ENCODE measurements at places on chromosomes 12 and 14. TPM values are rescaled to one million over a fixed set of nuclear protein-coding genes. Genes with fewer than 3 reads are reported as not detected.

The B3GNT4 gene
- total RNA-seq: not detected

The TRIM9 gene
- total RNA-seq: 1.1 TPM

The MRPL51 gene
- total RNA-seq: 58.3 TPM

The ADGRD1 gene
- 0.72 TPM for total RNA-seq

The NEDD8 gene
- 56.3 TPM for total RNA-seq

The SIX6 gene
- total RNA-seq: not detected

The TCL1B gene
- not detected for total RNA-seq

The TMEM30B gene
- total RNA-seq: 1.1 TPM

The PMCH gene
- not detected for total RNA-seq

The EGLN3 gene
- total RNA-seq: 0.29 TPM
